Endodermal cell (in vitro differentiated cells): ENCODE measurements at places on chromosomes 2 and 18. TPM values are rescaled to one million over a fixed set of nuclear protein-coding genes. Genes with fewer than 3 reads are reported as not detected.

- H3K36me3 ChIP-seq: no peaks in the 10 kb centered on the region
- no peak overlapping the region for H3K4me3 ChIP-seq
- no peaks in the 10 kb centered on the region for H3K27me3 ChIP-seq
- no peak overlapping the region for H3K27ac ChIP-seq
Observed at GRCh38 chr2:133192028-133192427, 376.2 kb downstream of the NCKAP5 start.

The LANCL1 gene
- 64.4 and 68.4 TPM in 2 replicates for total RNA-seq

GRCh38 chr2:37090019-37090477 lies 5.7 kb downstream of the GPATCH11 start:
- H3K4me3 ChIP-seq: no peak overlapping the region
- no peaks in the 10 kb centered on the region for H3K27me3 ChIP-seq
- H3K4me1 ChIP-seq: peaks cover 9% of the 10 kb centered on the region
- H3K36me3 ChIP-seq: peaks cover 51% of the 10 kb centered on the region

The GRB14 gene
- 16.1 to 21.4 TPM (median 20.6 TPM) in 3 replicates for total RNA-seq

DNA sequence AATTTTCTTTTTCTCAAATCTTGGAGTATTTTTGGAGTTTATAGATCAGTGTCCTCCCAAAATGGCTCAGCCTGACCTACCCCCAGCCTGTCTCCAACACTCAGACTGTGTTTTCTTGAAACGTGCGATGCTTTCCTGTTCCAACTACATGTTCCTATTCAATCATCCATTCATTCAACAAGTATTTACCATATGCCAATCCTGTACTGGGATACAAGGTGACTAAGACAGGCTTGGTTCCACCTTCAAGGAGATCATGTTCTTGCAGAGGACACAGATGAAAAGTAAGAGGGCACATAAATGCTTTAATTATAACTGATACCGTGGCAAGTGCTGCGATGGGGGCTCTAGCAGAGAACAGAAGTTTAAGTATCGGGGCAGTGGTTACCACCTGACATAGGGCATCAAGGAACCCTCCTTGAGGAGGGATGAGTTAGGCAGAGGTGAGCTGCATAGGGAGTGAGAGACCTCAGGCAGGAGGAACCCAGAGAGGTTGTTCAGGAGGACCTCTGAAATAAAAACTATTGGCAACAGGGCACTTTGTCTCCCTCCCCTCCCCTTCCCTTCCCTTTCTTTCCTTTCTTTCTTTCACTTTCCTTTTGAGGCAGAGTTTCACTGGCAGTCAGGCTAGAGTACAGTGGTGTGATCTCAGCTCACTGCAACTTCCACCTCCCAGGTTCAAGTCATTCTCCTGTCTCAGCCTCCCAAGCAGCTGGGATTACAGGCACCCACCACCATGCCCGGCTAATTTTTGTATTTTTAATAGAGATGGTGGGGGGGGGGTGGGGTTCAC lies 469.0 kb downstream of the EPHA4 start:
- no peak for DNase-seq
- H3K27me3 ChIP-seq: no peaks in the 10 kb centered on the region
- no peaks in the 10 kb centered on the region for H3K36me3 ChIP-seq
- H3K27ac ChIP-seq: no peak overlapping the region
- no peaks in the 10 kb centered on the region for H3K4me1 ChIP-seq
- H3K4me3 ChIP-seq: no peak overlapping the region

The TSHZ1 gene
- total RNA-seq: 1.1 to 1.7 TPM (median 1.5 TPM) in 3 replicates

The REG1B gene
- not detected in 3 replicates for total RNA-seq
